ENCODE measurements at places on chromosomes 7 and 10.

DNA sequence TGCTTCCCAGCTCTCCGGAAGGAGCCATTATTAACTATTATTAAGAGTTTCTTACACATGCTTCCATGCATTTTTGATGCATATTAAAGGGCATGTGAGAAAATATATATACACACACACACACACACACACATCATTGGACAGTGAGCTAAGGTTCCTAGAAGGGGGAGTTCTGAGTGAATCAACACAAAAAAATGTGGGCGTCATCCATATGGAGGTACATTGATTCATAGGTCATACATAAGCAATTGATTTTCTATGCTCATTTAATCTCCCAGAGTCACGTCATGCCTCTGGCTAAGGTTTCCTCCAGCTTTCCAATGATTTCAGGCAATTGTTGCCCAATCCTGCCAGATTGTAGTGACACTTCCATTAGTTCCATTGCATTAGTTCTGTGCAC is 269.4 kb downstream of the DNAJB9 start:
- DNase-seq, result no peak

DNA sequence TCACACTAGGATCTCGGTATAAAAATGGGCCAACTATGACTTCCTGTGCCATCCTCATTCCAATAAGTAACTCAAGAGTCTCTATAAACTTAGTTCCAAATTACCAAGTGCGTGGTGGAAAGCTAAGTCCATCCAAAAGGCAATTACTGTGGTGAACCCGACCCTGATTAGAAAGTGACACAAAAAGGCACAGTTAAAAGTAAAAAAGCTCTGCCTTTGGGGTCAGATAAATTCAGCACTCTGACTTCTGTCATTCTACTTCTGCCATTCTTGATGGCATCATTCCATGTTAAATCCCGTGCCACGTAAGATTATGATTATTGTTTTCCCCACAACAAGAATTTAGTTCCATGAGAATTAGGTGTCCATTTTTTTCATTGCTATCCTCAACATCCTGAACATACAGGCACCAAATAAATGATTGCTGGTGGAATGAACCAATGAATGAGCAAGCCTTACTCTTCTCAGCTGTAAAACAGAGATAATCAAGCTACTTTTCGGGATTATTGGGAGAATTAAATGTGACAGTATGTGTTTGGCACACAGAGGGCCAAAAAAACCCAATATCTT is 877 bp downstream of the NCOA4 start:
- DNase-seq, result no peak

GRCh38 chr10:78533098-78533497 is 499.4 kb downstream of the RPS24 start:
- no peak for DNase-seq

DNA sequence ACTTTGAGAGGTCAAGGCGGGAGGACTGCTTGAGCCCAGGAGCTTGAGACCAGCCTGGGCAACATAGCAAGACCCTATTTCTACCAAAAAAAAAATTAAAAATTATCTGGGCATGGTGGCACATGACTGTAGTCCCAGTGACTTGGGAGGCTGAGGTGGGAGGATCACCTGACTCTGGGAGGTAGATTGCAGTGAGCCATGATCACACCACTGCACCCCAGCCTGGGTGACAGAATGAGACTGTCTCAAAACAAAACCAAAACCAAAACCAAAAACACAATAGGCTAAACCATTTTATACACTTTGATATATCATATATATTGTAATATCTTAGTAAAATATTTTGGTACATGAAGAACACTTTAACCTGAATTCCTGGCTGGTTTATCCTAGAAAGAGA is 101.6 kb downstream of the RAPGEF5 start:
- DNase-seq, result no peak

GRCh38 chr7:94414980-94415379 is 20.3 kb downstream of the COL1A2 start:
- no peak for DNase-seq

DNA sequence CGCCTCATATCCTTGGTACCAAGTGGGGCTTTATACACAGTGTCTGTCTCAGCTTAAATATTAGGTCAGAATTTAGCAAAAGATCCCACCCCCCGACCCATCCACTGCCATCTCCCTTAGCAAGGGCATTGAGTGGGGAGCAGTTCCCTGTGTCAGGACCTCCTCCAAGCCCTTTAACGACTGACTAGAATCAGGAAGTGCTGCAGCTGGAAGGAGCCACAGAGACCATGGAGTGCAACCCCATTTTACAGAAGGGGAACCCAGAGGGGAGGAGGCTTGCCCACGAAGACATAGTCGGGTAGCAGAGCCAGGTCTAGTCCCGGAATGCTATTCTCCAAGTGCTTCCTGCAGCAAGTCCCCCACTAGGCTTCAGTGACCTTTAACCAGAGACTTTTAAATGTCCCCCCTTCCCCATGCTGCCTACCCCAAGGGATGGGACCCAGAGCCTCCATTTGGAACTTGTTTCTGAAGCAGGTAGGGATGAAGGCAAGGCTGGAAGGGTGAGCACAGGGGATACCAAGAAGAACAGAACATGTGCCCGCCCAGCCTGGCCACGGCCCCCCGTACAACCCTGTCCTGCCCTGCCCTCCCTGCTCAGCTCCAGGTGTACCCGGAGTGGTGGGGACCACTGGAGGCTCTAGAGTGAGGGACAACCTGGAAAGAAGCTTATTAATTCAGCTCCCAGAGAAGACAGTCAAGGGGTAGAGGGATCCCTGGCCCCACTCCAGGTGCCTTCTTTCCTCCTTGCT is 41.3 kb downstream of the C10orf105 start:
- DNase-seq, result no peak

DNA sequence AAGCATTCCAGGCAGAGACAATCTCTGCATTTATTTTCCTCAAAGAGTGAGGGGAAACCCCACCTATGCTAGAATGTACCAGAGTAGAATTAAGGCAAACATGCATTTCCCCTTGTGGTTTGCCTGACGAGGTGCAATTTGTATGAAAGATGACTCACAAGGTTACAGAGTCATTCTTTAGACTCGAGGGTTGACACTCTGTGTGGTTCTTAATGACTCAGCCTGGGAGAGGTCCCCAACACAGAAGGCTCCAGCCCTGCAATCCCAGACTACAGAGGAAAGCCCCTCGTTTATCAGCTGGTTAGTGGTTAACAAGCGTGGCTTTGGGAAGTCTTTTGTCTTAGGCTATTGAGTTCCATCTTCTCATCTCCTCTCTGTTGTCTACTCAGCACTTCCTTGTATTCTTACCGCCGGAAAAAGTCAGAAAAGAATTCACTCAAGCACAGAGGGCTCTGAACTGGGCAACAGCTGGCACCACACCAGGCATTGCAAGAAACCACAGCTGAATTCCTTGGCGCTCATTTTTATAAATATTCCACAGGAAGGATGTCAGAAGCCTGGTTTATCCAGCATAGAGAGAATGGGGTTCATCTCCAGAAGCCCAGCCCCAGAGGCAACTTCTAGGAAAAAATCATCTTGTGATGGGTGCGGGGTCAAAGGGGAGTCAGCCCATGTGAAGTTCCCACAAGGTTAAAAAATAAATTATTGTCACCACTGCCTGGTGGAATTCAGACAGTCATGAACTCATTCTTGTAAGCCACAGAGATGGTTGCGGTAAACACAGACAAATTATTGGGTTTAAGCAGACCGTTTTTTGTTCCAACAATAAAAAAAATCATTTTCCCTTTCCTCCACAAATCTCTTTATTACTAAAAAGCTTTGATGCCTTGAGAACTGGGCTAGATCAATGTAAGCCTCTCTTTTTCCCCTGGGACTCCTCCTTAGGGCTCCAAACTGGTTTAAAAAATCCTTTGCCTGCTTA is 24.5 kb upstream of the SVIL start:
- peak; percentile 88 for DNase-seq

- peak; percentile 52 for DNase-seq
Observed at GRCh38 chr7:27697861-27698430, 35.3 kb upstream of the HIBADH start.

GRCh38 chr10:117260084-117260483 is 19.2 kb downstream of the SLC18A2 start:
- peak; percentile 5 for DNase-seq

GRCh38 chr7:6234384-6234783 is 38.0 kb downstream of the CYTH3 start:
- DNase-seq, result peak; percentile 72
